ENCODE measurements at places on chromosomes 11 and 22.

- DNase-seq = peak; percentile 99
Observed at GRCh38 chr11:35111161-35112055, 27.6 kb upstream of the CD44 start.

DNA sequence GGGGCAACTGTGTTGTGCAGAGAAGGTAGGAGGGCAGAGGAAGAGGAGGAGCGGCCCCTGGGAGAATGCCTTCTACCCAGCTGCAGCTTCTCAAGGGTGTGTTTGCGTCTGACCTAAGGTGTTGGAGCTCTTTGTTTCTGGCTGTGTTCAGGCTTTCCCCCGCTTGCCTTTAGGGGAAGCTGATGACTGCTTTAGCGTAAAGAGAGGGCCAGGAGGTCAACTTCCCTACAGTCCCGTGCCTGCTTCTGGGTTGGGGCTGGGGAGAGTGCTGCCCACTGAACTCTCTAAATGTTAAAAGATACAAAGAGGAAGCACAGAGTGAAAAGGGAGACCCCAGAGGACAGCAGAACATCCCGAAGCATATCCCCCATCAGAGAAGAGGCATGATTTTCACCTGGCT lies 99.2 kb downstream of the PTPRJ start:
- DNase-seq = no peak

DNA sequence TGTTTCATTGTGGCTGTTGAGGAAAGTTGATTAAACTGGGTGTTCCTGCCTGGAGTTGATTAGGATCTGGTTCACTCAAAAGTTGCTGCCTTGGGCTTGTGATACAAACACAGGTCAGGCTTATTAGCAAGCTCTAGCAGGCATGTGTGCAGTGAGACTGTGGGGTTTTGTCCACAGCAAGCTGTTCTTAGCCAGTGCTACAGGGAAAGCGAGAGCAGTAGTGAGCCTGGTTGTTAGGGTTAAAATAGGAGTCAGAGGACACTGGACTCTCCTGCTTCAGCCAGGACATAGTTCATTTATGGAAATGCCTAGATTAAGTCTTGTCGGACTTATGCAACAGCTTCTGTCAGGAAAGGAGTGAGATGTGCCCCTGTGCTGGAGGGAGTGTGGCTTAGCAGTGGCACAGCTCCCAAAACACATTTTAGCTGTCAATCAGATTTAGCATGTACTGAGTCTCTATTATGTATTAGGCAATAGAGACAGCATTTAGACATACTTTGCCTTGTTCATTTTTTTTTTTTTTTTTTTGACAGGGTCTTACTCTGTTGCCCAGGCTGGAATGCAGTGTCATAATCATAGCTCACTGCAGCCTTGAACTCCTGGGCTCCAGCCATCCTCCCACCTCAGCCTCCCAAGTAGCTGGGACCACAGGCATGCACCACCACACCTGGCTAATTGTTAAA lies 8.7 kb downstream of the SNRPD3 start:
- peak; percentile 88 for DNase-seq

DNA sequence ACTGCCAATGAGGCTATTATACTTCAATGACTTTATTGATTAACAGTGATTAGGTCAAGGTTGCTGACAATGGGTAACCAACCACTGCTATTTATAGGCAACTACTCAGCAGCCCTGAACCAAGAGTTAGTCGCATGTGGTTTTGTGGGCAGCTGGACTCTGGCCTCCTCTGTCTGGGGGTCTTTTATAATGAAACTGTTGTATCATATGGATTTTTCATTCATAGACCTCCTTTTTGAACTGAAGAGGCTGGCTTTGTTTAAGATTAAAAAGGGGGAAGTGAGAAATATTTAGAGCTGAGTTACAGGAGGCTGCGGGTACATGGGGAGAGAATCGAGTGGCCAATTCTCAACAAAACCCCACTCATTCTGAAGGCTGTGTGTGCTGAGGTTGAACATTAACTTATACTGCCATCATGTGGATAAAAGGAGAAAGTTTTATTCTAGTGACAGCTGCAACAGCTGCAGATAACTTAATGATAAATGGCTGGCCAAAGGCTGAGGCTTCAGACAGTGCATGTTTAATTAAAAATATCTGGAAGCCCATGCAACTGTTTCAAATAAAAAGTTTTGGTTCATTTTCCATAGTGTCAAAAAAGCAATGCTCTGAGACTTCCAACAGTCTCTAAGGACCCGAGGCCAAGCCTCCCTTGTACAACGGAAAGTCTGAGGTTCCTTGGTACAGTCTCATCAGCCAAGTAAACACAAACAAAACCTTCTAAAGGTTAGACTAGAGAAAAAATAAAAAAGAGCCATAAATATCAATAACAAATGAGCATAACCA lies 682.6 kb downstream of the KCNA4 start:
- DNase-seq = peak; percentile 77

GRCh38 chr11:107830915-107831540 lies 27.6 kb downstream of the SLC35F2 start:
- no peak for DNase-seq

DNA sequence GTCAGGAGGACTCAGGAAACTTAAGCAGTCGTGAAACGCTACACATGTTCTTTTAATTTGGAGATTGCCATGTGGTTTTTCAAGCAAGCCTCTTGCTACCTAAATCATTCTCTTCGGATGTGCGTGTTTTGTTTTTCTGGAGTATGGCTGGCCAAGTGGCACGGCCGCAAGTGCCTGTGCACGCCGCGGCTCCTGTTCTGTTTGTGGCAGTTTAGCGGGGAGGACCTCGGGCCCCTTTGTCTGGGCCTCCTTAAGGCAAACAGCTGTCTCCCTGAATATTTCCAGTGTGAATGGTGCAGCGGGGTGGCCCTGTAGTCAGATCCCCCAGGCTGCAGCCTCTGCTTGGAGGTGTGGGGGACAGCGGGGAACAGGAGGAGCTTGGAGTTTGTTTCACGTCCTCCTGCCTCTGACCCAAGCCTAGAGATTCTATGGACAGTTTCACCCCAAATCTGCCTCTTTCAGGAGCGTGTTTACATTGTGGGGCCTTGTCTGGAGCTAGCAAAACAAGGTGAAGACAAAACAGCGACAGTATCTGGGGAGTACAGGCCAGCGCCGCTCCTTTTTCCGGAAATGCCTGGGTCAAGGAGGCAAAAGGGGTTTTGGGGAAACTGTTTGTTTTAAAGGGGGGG lies 1.3 kb downstream of the LRP5 start:
- DNase-seq = no peak

GRCh38 chr11:2912498-2912897 lies 16.7 kb downstream of the PHLDA2 start:
- DNase-seq = peak; percentile 62

GRCh38 chr11:63870351-63871140 lies 31.6 kb downstream of the MARK2 start:
- peak; percentile 53 for DNase-seq

DNA sequence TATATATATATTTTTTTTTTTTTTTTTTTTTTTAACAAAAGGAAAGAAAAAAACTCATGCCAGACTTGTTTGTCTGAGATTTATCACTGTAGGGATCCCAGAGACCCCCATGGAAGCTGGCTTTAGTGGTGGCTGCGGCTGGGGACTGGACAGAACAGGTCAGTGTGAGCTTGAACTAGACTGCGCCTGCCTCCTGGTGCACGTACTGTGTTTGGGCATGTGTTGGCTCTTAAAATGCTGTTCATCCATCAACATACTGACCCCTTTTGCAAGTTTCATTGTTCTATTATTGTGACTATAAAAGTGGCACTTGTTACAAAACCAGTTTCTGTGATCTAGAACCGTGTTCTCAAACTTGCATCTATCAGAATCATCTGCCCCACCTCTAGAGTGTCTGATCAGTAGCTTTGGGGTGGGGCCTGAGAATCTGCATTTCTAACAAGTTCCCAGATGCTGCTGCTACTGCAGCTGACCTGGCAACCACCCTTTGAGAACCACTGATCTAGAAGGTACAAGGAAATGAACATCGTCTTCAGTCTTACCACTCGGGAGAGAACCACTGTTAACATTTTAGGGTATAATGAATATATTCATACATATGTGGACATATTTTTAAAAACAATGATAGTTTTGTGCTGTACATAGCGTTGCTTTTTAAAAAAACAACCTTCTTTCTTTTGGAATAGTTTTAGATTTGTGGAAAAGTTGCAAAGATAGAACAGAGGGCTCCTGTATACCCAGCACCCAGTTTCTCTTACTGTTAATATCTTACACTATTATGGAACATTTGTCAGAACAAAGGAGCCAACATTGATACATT lies 54.0 kb downstream of the ZNRF3 start:
- DNase-seq = no peak

- peak; percentile 59 for DNase-seq
Observed at GRCh38 chr11:128346804-128347203, 240.6 kb downstream of the ETS1 start.

DNA sequence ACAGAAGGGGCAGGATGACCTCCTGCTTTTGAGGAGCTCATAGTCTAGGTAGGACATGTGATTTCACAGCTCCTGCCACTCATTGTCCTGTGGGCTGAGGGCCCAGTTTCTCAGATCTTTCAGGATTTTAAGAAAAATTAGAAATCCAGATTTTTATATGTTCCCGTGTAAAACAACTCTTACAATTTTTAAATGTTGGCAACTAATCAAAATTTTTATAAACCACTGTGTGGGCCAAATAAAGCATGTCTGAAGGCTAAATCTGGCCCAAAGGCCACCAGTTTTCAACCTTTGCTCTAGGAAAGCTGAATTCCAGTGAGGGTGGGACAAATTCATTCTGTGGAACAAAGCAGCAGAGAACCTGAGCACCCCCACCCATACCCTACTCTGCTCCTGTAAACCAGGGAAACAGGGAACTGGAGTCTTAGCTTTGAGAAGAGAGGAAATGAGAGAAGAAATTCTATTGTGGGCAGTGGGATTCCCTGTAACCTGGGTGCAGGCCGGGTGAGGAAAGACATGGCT lies 20.6 kb downstream of the LRRC32 start:
- DNase-seq = no peak

- peak; percentile 63 for DNase-seq
Observed at GRCh38 chr11:46686886-46687795, 13.3 kb downstream of the ARHGAP1 start.

- peak; percentile 54 for DNase-seq
Observed at GRCh38 chr22:40178417-40179409, 988 bp downstream of the TNRC6B start.

- no peak for DNase-seq
Observed at GRCh38 chr22:41260871-41261270, 20.1 kb upstream of the CHADL start.

DNA sequence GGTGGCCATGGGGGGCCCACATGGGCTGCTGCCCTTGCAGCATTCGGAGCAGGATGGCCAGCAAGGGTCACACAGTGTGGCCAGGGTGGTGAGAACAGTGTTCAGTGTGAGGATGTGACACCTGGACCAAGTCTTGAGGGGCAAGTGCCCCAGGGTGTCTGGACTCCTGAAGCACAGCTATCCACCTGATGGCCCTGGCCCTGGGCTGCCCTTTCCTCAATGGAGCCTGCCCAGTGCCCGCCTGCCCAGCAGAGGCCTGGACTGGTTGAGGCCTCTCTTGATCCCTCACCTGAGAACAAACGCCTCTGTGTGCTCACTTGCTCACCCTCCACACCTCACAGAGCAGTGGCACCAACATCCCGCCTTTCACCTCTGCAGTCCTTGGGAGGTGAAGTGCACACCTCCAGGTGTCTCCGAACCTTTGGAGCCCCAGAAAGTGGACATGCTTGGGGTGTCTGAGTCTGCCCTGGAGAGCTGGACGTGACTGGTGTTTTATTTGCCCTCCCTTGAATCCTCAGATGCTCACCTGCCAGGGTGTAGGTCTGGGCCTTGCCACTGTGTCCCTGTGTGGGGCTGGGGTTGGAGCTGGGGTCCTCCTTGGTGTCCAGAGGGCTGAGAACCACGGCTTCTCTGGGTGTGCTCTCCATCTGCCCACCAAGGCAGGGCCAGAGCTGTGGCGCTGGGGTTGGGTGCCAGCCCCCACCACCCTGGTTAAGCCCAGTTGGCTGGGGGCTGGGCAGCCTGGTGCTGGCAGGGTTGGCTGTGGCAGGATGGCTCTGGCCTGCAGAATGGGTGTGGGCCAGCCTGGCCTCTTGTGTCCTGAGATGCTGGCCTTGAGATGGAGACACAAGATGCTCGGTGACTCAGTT lies 3.8 kb upstream of the MUC2 start:
- no peak for DNase-seq

DNA sequence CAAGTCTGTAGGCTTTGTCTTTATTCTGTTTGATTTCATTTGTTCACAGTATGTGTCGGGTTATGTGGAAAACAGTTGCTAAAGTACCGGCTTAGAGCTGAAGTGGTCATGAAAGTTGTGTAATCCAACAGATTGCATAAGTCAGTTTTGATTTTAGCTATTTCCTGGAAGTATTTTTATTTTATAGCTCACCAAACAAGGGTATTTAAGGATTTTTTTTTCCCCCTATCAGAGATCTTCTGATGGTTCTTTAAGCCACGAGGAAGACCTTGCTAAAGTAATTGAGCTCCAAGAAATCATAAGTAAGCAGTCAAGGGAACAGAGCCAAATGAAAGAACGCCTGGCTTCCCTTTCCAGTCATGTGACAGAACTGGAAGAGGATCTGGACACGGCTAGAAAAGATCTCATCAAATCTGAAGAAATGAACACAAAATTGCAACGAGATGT lies 55.9 kb downstream of the PPFIA1 start:
- DNase-seq = peak; percentile 92

GRCh38 chr11:90178751-90179150 lies 44.1 kb downstream of the CHORDC1 start:
- DNase-seq = no peak

GRCh38 chr11:131624531-131624930 lies 254.1 kb downstream of the NTM start:
- DNase-seq = no peak

DNA sequence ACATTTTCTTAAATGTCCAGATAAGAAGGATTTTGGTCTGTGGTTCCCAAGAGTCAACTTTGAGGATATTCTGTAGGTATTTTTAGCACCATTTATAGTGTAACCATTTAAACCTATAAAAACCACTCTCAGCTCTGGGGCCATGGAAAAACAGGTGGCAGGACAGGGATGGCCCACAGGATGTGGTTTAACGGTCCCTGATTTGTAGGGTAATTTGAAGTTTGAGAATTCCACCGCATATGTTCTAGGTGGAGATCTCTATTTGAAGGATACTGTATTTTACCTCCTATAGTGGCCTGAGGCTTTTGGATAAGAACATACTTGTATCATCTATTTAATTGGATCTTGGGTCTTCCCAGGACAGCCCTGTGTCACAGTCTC lies 62.4 kb upstream of the IGLL5 start:
- DNase-seq = no peak

- DNase-seq = peak; percentile 72
Observed at GRCh38 chr11:67351275-67352005, 1.9 kb downstream of the POLD4 start.

DNA sequence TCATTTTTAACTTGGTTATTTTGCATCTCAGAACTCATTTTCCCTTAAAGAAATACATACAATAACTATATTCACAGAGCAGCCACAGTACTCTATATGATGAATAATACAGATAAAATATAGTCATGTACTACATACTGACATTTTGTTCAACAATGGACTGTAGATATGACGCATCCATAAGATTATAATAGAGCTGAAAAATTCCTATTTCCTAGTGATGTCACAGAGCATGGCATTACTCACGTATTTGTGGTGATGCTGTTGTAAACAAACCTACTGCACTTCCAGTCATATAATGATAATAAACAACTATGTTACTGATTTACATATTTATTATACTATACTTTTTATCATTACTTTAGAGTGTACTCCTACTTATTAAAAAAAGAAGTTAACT lies 38.7 kb downstream of the NARS2 start:
- peak; percentile 91 for DNase-seq

All from amniotic epithelial cell (primary cell).